Activated T-helper 2 cell treated with anti-CD3 and anti-CD28 coated beads, Interferon-gamma antibody, Interleukin-2, Interleukin-4, amounts not matched to agents 10 μg/mL and 5 μg/mL and 100 μg/mL, durations not matched to agents 14 hours and 24 hours and 36 hours (primary cell): ENCODE measurements at places on chromosomes 16 and 17. TPM values are rescaled to one million over a fixed set of nuclear protein-coding genes. Genes with fewer than 3 reads are reported as not detected.

DNA sequence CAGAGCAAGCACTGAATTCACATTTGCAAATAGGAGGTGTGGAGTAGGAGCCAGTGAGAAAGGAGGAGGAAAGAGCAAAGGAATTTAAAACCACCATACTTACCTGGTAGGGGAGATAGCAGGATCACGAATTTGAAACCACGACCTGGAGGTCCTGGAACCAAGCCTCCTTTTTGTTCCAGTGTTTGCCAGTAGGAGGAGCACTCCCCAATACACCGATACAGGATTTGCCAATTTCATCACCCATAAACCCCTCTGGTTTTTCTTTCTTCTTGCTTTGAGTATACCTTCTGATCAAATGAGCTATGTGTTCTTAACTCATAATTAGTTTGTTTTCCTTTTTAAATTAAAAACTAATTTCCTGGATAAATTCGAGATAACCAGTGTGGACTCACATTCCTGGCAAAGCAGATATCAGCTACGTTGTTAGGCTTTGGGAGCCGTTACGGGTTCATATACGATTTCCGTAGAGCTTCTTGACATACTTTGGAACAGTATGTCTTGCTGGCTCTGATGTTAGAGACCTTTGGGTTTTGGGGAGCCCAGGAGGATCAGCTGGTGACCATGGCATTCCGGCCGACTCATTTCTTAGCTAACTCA, 22.7 kb downstream of the BCO1 start:
- DNase-seq, result no peak

DNA sequence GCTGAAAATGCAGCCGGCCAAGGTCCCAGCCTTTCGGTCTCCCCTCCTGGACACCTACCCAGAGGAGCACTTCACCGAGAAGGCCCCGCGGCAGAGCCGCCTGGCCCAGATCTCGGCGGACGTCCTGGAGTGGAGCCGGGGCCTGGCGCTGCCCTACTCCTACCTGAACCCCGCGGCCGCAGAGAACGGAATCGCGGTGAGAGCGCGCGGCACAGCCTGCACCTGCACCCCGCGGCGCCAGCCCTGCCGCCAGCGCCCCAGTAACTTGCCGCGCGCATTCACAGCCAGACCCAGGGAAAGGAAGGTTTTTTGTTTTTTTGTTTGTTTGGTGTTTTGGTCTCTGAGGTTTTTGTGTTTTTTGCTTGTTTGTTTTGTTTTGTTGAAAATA, 15.2 kb downstream of the ALOX12B start:
- DNase-seq, result no peak

- DNase-seq, result no peak
Observed at GRCh38 chr16:2285731-2286191, 17.8 kb upstream of the RNPS1 start.

DNA sequence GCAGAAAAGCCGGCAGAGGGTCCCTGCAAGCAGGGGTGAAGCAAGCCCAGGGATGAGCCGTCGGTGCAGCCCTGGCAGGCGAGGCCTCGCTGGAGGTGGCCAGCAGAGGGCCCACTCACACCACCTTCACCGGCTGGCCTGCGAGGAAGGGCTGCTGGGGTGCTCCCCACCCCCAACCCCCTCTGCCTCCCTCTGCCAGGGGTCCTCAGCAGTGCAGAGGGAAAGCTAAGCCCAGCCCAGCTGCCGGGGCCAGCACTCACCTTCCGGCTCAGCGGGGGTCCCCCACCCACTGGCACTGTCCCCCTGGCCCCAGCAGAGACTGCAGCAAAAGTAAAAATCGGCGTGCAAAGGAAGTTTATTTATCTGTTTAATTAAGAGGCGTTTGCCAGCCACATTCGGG, 113.4 kb downstream of the ENGASE start:
- DNase-seq, result no peak

DNA sequence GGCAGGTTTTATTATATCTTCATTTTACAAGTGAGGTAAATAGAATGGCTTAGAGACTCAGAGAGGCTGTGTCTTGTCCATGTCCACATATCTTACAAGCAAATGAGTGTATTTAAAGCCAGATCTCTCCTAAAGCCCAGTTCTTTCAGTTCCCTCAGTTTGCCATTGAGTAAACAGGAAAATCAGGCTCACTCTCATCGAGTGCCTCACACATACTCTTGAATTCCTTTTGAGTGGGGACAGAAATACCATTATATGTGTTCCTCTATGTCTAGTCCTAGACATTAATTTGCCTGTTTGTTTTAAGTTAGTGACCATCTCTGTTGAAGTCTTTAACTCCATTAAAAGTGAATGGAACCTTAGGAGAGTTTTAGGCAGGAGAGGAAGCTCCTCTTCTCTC, 40.1 kb downstream of the BPTF start:
- no peak for DNase-seq

AARSD1 gene
- 62.3 and 75.3 TPM in 2 replicates for total RNA-seq

GRCh38 chr17:19346351-19347255, 15.9 kb downstream of the B9D1 start:
- DNase-seq, result no peak

DNA sequence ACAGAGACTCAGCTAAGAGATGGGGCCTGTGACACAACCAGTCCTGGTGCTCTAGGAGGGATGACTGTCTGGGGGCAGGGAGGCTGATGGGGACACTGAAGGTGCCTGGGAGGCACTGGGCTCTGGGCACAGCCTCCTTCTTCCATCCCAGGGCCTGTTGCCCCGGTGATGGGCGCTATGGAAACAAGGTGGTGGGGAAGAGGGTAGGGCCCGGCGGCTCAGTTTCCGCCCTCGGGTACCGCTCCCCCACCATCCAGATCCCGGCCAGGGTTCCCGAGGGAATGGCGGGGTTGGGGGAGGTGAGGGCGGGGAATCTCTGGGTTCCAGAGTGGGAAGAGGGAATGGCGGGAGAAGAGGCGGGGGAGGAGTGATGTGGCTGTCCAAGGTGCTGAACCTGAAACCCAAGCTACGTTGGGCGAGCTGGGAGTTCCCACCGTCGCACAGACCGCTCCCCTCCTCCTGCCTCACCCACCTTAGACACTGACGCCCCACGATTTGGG, 981 bp downstream of the KCNH4 start:
- no peak for DNase-seq

DNA sequence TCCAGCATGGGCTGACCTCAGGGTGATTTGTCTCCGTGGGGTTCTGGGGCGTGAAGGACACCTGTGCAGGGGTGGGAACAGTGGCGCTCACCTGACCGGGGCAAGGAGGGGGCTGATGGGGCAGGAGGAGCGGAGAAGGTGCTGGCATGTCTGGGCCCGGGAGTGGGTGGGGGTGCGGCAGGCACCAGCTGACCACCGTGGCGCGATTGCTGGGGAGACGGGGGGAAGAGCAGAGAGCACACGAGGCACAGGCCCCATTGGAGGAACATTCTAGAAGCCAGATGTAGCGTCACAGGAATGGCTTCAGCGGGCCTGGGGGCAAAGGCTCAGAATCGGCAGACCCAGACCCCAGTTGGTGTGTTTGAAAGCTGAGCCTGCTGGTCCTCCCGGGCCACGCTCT, 12.1 kb downstream of the CACNA1H start:
- no peak for DNase-seq

GRCh38 chr17:36705874-36706731, 104.7 kb downstream of the MRM1 start:
- peak; percentile 21 for DNase-seq

CDIP1 gene
- total RNA-seq, result 46.0 and 47.9 TPM in 2 replicates

ATP2C2 gene
- total RNA-seq, result not detected in 2 replicates

DNA sequence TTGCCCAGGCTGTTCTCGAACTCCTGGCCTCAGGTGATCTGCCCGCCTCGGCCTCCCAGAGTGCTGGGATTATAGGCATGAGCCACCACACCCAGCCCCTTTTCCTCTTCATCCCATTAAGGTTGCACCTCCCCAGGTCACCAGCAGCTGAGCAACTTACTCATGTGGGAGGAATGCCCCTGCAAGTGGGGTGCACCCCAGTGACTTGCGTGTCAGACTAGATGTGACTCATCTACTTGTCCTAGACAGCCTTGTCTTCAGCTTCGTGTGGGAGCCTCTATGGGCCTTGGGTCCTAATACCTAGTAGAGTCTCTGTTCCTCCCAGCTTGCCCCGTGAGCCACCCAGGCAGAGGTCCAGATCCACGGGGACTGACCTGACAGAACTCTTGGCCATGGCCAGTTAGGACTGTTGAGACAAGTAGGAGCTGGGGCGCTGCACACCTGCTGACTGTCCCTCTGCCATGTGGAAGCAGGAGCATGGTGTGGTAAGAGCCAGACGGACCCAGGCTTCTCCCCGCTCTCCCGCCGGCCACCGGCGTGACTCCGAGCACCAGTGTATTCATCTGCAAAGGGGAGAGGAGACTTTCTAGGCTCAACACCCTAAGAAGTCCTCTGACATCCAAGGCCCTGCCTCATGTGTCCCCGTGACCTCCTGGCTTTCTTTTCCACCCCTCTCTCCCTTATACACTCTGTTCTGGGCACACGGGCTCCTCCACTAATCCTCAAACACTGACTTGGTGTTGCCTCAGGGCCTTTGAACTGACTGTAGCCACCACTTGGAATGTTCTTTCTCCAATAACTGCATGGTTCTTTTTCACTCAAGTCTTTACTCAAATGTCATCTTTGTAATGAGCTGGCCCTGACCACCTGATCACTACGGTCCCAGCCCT, 11.6 kb upstream of the CBX4 start:
- no peak for DNase-seq

DPEP2 gene
- total RNA-seq, result 3.7 and 4.3 TPM in 2 replicates

UTP18 gene
- 75.7 and 78.7 TPM in 2 replicates for total RNA-seq

GRCh38 chr16:84562174-84562815, 55.6 kb downstream of the COTL1 start:
- DNase-seq, result no peak

GRCh38 chr16:12729448-12729847, 74.2 kb downstream of the CPPED1 start:
- no peak for DNase-seq

DNA sequence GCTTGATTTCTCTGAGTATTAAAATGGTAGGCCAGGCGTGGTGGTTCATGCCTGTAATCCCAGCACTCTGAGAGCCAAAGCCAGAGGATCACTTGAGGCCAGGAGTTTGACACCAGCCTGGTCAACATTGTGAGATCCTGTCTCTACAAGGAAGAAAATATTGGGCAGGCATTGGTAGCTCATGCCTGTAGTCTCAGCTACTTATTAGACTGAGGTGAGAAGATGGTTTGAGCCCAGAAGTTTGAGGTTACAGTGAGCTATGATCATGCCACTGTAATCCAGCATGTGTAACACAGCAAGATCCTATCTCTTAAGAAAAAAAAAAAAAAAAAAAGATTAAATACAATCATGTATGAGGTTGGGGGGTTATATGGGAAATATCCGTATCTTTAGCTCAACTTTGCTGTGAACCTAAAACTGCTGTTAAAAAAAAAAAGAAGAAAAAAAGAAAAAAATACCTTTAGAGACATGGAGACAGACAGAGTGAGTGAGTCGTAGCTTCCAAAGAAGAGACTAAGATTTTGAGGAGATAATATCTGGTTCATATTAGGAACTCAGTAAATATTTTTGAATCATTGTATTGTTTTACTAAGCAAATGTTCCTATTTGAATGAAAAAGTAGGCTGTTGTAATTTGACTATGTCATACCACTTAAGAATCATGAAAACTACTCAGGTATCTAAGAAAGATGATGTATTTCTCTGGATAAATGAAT, 325.7 kb upstream of the TBX2 start:
- no peak for DNase-seq

DNA sequence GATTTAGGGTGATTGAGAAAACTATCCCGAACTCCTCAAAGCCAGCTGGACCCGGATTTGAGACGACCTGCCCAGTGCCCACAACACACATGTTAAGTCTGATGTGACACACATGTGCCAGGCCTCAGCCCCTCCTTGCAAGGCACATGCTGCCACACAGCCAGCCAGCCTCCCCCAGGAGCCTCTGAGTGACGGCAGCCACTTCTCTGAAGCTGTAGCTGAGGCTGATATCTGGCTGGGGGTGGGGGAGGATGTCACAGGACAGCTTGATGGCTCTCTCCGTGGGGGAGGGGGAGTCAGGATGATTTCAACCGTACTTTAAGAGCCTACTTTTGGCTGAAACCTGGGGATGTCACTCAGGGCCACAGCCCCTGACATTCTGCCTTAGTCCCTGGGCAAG, 40.9 kb downstream of the SRCIN1 start:
- DNase-seq, result no peak

GRCh38 chr16:11316331-11317015, 28.8 kb upstream of the RMI2 start:
- DNase-seq, result no peak

- no peak for DNase-seq
Observed at GRCh38 chr17:8898126-8898525, 30.7 kb upstream of the PIK3R6 start.

DNA sequence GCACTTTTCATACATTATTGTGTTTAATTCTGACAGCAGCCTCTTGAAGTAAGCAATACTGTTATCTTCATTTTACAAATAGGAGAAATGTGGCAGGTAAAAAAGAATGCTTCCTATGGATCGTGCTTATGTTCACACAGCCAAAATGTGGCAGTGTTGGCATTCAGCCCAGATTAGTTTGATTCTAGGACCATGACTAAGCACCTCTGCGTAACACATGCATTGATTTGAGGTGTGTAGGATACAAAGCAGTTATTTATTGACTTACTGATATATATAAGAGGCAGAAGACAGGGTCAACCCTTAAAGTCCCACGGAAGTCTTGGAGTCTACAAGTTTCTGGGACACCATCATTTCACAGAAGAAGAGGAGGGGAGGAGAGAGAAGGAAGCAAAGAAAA, 1144.4 kb upstream of the GOT2 start:
- DNase-seq, result no peak

TAF1C gene
- total RNA-seq, result 57.5 and 64.4 TPM in 2 replicates

DNA sequence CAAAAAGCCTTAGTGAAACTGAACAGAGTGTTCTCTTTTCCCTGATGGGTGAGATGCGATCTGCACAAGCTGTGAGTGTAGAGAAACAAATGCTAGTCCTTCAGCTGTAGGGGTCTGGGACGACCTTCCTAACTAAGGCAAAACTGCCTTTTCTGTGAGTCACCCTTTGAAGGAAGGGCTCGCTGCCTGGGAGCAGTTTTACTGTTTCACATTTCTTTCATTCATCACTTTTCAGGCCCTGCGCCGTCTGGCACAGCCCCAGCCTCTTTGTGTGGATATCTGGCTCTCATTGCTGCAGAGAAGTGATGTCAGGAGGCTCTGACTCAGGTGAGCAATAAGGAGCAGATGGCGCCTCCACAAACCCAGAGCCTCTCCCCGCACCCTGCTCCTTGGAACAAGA, 57.4 kb downstream of the HS3ST3A1 start:
- DNase-seq, result no peak

GRCh38 chr17:4156750-4157381, 13.9 kb downstream of the CYB5D2 start:
- DNase-seq, result no peak
